ENCODE measurements at places on chromosomes 2 and 18.

DNA sequence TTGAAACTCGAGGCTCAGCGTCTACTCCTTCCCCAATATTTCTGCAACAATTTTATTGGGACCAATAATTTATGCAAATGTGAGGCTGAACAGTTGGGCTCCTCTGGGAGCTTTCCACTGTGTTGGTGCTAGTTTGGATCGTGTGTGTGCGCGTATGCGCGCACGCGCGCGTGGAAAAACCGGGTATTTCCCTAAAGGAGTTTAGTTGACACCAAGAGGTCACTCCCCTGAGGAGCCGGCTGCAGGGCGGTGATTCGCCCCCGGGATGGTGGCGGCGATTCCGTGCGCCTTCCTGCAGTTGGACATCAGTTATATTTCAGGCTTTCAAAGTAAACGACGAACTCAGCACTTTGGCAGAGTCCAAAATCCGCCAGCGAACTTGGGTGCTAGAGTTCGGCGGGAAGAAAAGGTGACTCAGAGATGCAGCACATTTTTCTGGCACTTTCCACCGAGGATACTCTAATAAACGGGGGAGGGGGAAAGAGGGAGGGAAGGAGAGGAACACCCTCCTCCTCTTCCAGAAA is 186.5 kb upstream of the FANCL start:
- no peak for DNase-seq

DNA sequence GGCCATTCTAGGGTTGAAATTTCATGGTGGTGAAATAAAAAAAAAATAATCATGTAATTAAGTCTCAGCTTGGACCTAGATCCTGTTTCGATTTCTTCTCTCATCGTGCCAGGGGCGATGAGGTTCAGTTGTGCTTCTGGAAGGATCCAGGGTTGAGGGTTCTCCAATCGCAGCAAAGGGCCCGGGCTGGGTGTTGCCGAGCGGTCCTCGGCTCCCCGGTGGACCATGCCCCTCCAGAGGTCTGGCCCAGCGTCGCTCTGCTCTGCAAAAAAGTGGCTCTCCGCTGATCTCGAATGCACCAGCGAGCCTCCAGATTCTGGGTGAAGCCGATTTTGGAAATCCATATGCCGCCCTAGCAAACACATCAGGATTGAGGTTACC is 39.0 kb downstream of the EN1 start:
- no peak for DNase-seq

- no peak for DNase-seq
Measured at GRCh38 chr2:150475479-150476250, 11.8 kb downstream of the RND3 start.

- no peak for DNase-seq
Measured at GRCh38 chr2:68357605-68358337, 7.3 kb upstream of the PLEK start.

GRCh38 chr2:149204686-149205085 is 125.7 kb upstream of the LYPD6 start:
- DNase-seq, result no peak

DNA sequence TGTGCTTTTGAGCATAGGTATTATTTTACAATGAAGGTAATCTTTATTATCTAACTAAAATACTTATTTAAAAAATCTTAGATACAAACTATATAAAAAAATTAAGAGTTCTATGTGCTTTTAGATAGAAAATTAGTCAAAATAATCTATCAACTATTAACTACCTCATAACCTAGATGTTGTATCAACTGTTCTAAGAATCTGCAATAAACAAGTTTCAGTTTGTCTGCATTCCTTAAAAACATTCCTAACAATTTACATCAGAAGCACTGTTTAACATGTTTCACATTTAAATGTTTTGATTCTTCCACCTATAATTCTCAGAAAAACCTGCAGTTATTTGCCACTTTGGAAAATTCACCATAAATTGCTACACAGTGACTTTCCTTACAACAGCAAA is 33.3 kb downstream of the NDUFS1 start:
- DNase-seq, result no peak

- DNase-seq, result no peak
Measured at GRCh38 chr18:45602926-45603325, 12.3 kb upstream of the SLC14A2 start.

GRCh38 chr2:217743407-217743806 is 259.4 kb downstream of the TNS1 start:
- DNase-seq, result no peak

- no peak for DNase-seq
Measured at GRCh38 chr2:39730276-39730675, 48.8 kb downstream of the THUMPD2 start.

DNA sequence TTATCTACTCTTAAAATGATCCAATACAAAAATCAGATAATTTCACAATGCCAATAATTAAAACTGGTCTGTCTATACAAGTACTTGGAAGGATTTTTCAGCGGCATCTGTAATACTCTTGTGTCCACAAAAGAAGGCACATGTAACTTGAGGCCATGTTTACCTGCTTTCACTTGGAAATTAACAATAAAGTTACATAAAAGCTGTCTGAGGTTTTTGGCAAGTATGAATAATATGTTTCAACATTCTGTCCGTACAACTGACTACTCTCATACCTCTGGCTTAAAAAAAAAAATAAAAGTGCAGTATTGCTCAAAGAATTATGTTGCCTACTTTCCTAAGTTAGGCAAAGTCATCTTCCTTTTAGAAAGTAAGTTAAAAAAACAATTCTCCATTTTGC is 253.6 kb downstream of the NBAS start:
- DNase-seq, result no peak

DNA sequence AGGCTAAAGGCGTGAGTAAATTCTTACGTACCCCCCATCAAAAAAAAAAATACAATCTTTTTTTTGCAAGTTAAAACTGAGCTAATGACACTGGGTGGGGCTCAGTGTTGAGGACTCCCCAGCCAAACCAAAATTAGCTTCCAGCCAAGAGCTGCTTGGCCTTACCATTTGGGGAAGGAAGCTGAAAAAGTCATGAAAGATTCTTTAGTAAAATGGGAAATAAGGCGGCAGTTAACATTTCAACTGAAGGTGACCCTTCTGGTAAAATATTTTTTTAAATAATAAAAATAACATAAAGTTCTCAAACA is 16.4 kb downstream of the SMAD7 start:
- DNase-seq, result no peak

- DNase-seq, result no peak
Measured at GRCh38 chr2:109493176-109493935, 120.4 kb downstream of the SEPTIN10 start.

DNA sequence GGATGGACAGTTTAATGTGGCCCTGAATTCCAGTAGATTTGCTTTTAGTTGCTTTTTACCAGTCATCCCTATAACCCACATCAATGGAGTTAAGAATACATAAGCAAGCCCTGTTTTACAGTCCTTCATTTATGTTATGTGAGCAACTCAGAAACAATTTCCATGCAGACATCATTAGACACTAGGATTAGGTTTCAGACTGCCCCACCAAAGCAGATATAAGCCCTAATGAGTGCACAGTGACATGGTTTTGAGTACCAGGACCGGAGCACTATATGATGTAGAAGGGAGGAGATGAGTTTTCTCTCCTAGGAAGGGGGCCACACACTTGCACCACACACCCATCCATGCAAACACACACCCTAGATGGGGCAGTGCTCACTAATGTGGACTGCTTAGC is 15.5 kb downstream of the KCNS3 start:
- no peak for DNase-seq

- no peak for DNase-seq
Measured at GRCh38 chr2:205660521-205661124, 21.7 kb upstream of the NRP2 start.

DNA sequence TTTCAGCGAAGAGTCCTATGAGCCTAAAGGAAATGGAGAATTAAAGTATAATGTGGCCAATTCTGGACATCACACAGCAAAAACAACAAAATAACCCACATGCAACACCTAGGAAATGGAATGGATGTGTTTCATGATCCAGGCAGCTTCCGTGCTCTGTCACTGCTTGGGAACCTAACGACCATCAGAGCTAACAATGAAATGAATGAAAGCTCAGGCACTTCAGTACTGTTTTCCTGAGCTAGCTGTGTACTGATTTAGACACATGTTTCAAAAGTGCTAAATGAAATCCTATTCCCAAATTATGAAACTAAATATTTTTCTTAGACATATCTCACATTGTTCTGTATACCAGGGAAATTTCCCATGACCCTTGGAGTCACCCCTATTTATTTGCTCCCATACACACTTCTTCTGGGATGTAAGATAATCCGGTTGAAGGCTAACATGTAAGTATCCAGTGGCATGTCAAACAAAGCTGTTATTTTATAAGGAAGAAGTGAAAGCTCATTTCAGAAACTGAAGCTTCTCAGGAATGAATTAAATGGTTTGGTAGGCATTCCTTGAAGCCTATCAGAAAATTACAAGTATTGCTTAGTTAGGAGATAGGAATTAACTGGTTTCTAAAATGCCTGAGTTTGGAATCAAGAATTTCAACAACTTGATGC is 108.5 kb upstream of the RND3 start:
- DNase-seq, result no peak

GRCh38 chr2:158753641-158754611 is 41.2 kb upstream of the DAPL1 start:
- DNase-seq, result no peak

- no peak for DNase-seq
Measured at GRCh38 chr2:151908204-151908882, 80.1 kb upstream of the ARL5A start.

DNA sequence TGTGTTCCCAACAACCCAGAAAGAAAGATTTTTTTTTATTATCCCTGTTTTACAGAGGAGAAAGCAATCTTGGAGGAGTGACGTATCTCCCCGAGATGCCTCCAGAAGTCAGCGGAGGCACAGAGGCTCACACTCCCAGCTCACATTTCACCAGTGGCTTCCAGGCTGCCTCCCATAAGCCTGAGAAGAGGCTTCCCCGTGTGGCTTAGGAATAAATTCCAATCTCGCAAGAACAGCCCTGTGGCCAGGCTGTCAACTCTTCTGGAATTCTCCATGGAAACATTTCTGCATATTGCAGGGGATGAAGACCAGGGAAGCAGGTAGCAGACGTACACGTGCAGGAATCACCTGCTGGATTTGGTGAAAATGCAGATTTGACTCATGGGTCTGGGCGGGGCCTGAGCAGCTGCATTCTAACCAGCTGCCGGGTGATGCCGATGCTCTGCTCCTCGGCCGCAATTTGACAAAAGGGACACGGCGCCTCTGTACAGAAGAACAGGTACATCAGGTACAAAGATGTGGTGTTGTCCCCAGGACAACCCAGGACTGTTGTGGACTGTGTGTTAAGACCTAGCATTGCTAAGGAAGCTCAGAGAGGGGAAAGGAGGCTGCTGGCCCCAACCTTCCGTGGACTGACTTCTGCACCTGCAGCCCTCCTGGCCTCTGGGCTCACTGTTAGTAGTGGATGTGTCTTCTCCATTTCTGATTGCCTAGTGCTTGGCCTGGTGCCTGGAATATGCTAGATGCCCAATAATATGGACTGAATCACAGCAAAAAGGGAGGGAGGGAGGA is 114.2 kb upstream of the ID2 start:
- DNase-seq, result no peak

DNA sequence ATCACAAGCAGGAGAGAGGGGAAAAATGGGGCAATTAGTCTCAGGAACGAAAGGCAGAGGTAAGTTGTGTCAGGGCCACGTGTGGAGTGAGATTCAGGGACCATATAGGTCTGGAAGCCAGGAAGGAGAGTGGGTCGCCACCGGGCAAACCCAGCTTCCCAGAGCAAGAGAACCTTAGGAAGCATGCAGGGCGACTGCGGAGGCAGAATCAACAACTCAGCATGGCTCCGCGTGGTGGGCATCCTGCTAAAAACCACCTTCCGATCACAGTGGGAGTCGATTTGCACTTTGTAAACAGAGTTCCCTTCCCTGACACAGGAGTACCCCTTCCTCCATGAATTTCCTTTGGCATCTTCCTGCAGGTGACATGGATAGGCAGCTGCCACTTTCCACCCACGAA is 114.6 kb downstream of the TTC32 start:
- no peak for DNase-seq

DNA sequence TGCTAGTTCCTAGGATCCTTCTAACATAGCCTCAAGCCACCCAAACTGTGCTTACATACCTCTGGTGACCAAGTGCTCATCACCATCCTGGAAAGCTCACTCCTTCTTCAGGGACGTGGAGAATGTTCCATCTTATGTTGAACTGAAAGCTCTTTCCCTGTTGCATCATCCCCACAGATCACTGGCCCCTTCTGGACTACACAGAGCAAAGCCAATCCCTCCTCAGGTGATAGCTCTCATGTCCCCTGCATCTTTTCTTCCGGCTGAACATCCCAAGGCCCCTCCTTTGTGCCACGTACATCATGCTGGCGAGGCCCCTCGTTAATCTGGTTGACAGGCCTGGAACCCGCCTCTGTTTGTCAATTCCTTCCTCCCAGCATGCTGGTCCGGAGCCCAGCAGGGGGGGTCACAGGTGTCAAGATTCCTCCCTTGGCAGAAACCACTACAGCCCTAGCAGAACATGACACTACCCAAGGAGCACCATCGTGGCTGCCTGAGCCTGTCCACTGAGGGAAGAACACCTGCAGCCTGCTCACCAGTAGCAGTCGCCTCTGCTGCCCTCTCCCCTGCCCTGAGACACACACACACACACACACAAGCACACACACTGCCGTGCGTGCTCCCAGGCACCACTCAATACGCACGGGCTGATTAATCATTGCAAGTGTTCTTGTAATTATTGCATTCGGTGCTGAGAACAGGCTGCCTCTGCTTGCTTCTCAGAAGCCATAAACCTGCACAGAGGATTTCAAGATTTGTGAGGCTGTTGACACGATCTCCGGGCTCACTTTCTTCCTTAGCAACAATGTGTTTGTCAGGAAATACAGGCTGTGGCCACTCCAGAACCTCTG is 6.3 kb upstream of the KCNK3 start:
- no peak for DNase-seq

GRCh38 chr18:54786206-54786605 is 42.1 kb upstream of the RAB27B start:
- no peak for DNase-seq

- no peak for DNase-seq
Measured at GRCh38 chr18:79384151-79384807, 11.5 kb upstream of the NFATC1 start.

GRCh38 chr2:27220091-27220490 is 2.9 kb downstream of the CAD start:
- no peak for DNase-seq

GRCh38 chr18:31099450-31100230 is 2.6 kb downstream of the DSC2 start:
- DNase-seq, result no peak

DNA sequence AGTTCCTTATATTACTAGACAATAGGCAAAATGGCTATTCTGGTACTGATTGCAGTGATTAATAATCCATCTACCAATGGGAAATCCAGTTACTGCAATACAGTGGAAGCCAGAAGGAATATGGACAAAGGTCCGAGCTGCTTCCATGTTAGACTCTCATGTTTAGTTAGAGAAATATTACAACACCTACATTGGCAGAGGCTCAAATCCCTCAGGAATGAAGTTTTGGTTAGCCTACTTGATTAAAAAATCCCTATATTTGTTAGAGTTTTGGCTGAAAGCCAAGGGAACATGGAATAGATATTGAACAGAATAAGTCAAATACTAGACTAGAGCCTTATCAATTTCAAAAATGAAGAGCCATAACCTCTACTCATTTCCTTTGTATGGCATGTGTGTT is 48.5 kb downstream of the ARL6IP6 start:
- DNase-seq, result no peak

Measured in activated T-helper 1 cell treated with anti-CD3 and anti-CD28 coated beads, Interleukin-2, amount 50 U/mL, for 16 hours (primary cell).